Heart right ventricle (tissue), 16 donors: ENCODE measurements at places on chromosomes 12 and 14.

- H3K36me3 ChIP-seq: no peaks in the 10 kb centered on the region
- peaks cover 11% of the 10 kb centered on the region for H3K4me1 ChIP-seq
- no peaks in the 10 kb centered on the region for H3K27me3 ChIP-seq
- H3K4me3 ChIP-seq: no peak overlapping the region
- no peak for DNase-seq
- no peak overlapping the region for H3K27ac ChIP-seq
Measured at GRCh38 chr14:59964251-59965007, 44.5 kb downstream of the LRRC9 start.

DNA sequence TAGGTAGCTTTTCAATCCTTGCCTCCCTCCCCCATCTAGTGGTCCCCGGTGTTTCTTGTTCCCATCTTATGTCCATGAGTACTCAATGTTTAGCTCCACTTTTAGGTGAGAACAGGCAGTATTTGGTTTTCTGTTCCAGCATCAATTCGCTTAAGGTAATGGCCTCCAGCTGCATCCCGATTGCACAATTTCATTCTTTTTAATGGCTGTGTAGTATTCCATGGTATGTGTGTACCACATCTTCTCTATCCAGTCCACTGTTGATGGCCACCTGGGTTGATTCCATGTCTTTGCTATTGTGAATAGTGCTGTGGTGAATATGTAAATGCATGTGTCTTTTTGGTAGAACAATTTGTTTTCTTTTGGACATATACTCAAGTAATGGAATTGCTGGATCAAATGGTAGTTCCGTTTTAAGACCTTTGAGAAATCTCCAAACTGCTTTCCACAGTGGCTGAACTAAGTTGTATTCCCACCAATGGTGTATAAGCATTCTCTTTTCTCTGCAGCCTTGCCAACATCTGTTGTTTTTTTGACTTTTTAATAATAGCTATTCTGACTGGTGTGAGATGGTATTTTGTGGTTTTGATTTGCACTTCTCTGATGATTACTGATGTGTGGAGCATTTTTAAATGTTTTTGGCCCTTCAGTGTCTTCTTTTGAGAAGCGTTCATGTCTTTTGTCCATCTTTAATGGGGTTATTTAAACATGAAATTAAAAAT is 34.2 kb upstream of the ASPG start:
- H3K36me3 ChIP-seq: no peaks in the 10 kb centered on the region
- no peak for DNase-seq
- H3K4me1 ChIP-seq: peaks cover 6% of the 10 kb centered on the region
- H3K4me3 ChIP-seq: no peak overlapping the region
- H3K27ac ChIP-seq: no peak overlapping the region

DNA sequence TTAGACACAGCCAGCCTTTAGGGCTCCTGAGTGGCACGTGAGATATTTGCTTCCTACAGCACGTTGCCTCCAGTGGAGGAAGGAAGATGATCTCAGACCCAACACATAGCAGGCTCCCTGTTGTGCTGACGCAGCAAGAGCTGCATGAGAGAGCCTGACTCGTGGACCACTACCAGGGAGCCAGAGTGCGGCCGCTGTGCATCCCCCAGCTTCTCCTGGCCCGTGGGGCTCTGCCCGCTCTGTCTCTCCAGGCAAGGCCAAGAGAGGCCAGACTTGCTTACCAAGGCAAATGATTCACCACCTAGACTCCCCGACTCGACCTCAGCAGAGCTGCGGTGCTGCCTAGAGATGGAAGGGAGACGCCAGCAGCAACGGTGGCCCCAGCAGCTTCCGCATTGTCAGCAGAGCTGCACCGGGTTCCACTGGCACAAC is 37.5 kb downstream of the MAP3K9 start:
- H3K4me1 ChIP-seq: no peaks in the 10 kb centered on the region
- DNase-seq: no peak

DNA sequence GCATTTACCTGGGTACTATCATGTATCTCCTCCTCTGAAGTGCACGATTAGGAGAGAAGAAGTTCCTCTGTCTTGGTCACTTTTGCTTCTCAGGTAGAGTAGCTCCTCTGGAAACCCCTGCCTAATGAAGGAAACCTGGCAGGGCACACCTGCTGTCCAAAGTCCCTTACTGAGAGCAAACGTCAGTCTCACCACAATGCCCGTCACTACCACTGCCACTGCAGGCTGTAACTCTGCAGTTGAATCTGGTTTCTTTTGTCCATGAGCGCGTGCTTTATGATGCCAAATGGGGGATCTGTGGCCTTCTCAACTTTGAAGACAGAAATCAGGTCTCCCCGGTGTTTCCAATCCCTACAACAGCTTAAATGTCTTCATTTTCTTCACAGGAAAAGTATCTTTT is 1068.6 kb downstream of the BCL11B start:
- no peak overlapping the region for H3K27ac ChIP-seq
- DNase-seq: no peak
- no peaks in the 10 kb centered on the region for H3K36me3 ChIP-seq
- peaks cover 23% of the 10 kb centered on the region for H3K27me3 ChIP-seq

GRCh38 chr12:1706632-1706980 is 15.7 kb downstream of the ADIPOR2 start:
- H3K27ac ChIP-seq: no peak overlapping the region
- no peak overlapping the region for H3K4me3 ChIP-seq
- H3K27me3 ChIP-seq: no peaks in the 10 kb centered on the region
- no peak for DNase-seq
- H3K36me3 ChIP-seq: no peaks in the 10 kb centered on the region

GRCh38 chr12:86597431-86597830 is 341.2 kb upstream of the MGAT4C start:
- H3K4me3 ChIP-seq: no peak overlapping the region
- no peaks in the 10 kb centered on the region for H3K27me3 ChIP-seq
- no peak for DNase-seq

- no peak overlapping the region for H3K4me3 ChIP-seq
- H3K27ac ChIP-seq: no peak overlapping the region
- DNase-seq: no peak
- H3K36me3 ChIP-seq: no peaks in the 10 kb centered on the region
Measured at GRCh38 chr12:65536876-65537681, 258.6 kb downstream of the MSRB3 start.

DNA sequence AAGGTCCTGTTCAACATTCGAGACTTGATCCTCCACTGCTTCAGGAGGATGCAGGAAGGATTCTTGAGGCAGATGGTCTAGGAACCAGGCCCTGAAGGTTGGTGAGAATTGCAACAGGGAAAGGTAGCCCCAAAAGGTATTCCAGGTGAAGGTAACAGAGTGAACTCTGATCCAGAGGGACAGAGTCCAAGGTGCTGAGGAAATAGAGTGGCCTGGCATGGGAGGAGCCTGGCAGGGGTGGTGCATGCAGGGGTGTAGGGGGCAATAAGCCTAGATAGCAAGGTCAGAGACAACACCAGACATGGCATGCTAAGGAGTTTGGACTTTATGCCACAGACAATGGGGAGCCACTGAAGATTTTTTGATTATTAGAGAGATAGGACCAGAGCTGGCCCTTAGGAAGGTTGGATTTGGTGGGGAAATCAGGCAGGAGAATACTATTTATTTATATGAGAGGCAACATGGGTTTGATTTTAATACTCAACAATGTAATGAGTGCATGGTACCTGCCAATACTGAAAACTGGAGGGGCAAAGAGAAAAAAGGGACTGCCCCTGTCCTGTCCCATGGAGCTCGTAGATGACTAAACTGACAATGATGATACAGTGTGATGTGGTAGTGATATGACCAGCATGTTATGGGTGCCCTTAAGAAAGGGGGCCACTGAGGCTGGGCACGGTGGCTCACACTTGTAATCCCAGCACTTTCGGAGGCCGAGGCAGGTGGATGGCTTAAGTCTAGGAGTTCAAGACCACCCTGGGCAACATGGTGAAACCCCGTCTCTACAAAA is 50.5 kb upstream of the TMED10 start:
- no peaks in the 10 kb centered on the region for H3K36me3 ChIP-seq
- H3K27ac ChIP-seq: no peak overlapping the region
- H3K4me1 ChIP-seq: peaks cover 9% of the 10 kb centered on the region
- no peak overlapping the region for H3K4me3 ChIP-seq
- no peaks in the 10 kb centered on the region for H3K27me3 ChIP-seq

DNA sequence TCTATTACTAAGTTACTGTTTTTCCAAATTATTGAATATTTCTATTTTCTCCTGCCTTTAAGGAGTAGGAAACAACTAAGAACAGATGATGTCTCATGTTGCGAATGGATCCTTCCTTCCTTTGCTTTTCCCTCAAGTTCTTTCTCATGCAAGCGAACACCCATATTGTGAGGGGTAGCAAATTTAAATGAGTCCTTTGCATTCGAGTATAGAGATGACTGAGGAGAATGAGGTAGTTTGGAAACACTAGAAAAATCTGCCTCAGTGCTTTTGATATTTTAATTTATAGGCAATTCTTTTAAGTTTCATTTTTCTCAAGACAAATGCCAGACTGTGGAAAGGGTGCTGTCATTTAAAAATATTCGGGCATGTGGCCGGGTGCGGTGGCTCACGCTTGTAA is 56.1 kb downstream of the TRAF3 start:
- no peak overlapping the region for H3K4me3 ChIP-seq
- H3K4me1 ChIP-seq: no peaks in the 10 kb centered on the region
- peaks cover 10% of the 10 kb centered on the region for H3K36me3 ChIP-seq

DNA sequence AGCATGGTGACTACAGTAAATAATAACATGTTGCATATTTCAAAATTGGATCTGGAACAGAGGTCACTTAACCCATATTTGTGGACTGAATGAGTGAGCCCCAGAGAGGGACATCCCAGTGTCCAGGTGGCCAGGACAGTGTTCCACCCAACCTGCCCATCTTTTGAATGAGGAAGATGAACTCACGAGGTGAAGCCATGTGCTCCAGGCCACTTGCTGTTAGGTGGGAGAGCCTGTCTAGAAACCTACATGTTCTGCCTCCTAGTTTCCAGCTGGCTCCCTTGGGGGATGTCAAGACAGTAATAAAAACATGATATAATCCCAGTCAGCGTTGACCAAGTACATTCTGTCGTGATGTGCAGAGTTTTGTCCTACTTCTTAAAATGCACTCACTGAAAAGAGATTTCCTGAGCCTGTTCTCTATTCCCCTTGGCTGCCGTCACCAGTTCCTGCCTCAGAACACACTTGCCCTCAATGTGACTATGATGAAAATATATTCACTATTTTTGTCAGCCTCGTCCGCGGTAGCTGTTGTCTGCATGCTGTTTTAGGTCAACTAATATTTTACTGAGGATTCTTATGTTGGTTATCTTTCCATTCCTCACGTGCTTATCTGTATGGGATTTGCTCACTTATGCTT is 25.7 kb downstream of the TSPAN9 start:
- no peaks in the 10 kb centered on the region for H3K36me3 ChIP-seq
- peaks cover 95% of the 10 kb centered on the region for H3K4me1 ChIP-seq
- peak overlapping the region; percentile 90 for H3K27ac ChIP-seq
- H3K27me3 ChIP-seq: no peaks in the 10 kb centered on the region
- no peak overlapping the region for H3K4me3 ChIP-seq

DNA sequence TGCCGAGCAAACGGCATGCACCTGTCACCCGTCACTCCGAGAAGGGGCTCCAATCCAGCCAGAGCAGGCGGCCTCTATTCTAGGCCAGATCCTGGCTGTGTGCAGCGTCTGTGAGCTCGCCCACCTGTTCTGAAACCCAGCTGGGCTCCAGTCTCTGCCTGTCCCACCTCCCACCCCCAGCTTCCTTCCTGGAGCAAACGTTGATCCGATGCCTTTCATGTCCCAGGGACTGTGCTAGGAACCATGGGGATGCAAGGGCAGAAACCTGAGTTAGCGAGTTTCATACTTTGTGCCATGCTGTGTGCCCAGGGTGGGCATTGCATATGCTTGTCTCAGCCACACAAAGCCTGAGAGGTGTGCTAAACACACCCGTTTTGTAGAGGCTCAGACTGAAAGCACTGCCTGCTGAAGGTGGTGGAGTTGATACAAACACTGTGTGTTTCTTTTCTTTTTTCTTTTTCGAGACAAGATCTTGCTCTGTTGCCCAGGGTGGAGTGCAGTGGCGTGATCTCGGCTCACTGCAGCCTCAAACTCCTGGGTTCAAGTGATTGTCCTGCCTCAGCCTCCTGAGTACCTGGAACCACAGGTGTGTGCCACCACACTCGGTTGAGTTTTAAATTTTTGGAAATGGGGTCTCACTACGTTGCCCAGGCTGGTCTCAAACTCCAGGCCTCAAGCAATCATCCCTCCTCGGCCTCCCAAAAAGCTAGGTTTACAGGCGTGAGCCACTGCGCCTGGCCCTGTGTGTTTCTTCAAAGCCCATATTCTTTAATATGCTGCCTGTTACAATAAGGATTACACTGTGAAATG is 84.1 kb upstream of the MED13L start:
- no peak for DNase-seq
- no peak overlapping the region for H3K4me3 ChIP-seq
- no peaks in the 10 kb centered on the region for H3K36me3 ChIP-seq
- peaks cover 3% of the 10 kb centered on the region for H3K4me1 ChIP-seq
- no peaks in the 10 kb centered on the region for H3K27me3 ChIP-seq

GRCh38 chr14:34994668-34995067 is 11.9 kb downstream of the SRP54 start:
- no peaks in the 10 kb centered on the region for H3K36me3 ChIP-seq
- no peak for DNase-seq
- H3K27me3 ChIP-seq: no peaks in the 10 kb centered on the region
- no peak overlapping the region for H3K4me3 ChIP-seq
- no peak overlapping the region for H3K27ac ChIP-seq
- peaks cover 5% of the 10 kb centered on the region for H3K4me1 ChIP-seq

- no peak overlapping the region for H3K27ac ChIP-seq
- no peaks in the 10 kb centered on the region for H3K36me3 ChIP-seq
- no peak for DNase-seq
- H3K4me3 ChIP-seq: no peak overlapping the region
Measured at GRCh38 chr14:83483063-83483462, 1949.4 kb upstream of the SEL1L start.

- H3K27me3 ChIP-seq: no peaks in the 10 kb centered on the region
- H3K36me3 ChIP-seq: peaks cover 15% of the 10 kb centered on the region
- H3K4me3 ChIP-seq: no peak overlapping the region
Measured at GRCh38 chr12:26896913-26897312, 40.9 kb downstream of the INTS13 start.

DNA sequence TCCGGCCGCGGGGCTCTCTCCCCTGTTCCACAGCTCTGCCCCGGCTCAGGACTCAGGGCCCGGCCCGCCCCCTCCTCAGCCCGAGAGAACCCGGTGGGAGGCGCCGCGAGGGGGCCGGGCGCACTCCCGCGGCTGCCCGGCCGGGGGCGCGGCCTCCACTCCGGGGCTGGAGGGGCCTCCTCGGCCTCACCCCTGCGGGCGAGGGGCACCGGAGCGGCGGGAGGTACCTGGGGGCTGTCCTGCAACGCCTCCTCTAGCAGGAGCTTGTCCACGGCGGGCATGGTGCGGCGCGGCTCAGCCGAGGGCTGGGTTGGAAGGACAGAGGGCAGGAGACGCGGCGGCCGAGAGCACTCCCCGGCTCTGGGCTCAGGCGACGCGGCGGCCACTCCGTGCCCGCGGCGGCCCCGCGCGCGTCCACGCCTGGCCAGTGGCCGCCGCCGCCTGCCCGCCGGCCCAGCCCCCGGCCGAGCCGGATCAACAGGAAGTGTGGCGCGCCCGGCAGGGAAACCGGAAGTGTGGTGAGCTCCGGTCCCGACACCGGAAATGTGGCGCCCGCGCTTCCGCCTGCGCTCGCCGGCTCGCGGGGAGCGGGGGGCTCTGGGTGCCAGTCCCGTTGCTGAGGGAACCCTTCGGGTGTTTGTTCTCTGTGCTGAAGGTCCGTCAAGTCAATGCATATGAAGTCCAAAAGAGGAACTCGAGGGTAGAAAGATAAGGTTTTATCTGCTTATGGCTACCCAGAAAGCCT is at the start of gene APPL2:
Gene APPL2 (minus strand): TSS at position 443 of the 745 bp plus-strand sequence. CDS start 162 bp downstream, at position 281.
- H3K36me3 ChIP-seq: no peaks in the 10 kb centered on the region
- H3K27me3 ChIP-seq: no peaks in the 10 kb centered on the region
- H3K27ac ChIP-seq: peak within 1 kb of the TSS; percentile 96
- DNase-seq: peak; percentile 94

GRCh38 chr12:6333029-6333428 is 8.8 kb downstream of the TNFRSF1A start:
- DNase-seq: no peak
- H3K27me3 ChIP-seq: no peaks in the 10 kb centered on the region
- H3K4me1 ChIP-seq: peaks cover 30% of the 10 kb centered on the region
